ENCODE measurements at places on chromosomes 5 and 9.

DNA sequence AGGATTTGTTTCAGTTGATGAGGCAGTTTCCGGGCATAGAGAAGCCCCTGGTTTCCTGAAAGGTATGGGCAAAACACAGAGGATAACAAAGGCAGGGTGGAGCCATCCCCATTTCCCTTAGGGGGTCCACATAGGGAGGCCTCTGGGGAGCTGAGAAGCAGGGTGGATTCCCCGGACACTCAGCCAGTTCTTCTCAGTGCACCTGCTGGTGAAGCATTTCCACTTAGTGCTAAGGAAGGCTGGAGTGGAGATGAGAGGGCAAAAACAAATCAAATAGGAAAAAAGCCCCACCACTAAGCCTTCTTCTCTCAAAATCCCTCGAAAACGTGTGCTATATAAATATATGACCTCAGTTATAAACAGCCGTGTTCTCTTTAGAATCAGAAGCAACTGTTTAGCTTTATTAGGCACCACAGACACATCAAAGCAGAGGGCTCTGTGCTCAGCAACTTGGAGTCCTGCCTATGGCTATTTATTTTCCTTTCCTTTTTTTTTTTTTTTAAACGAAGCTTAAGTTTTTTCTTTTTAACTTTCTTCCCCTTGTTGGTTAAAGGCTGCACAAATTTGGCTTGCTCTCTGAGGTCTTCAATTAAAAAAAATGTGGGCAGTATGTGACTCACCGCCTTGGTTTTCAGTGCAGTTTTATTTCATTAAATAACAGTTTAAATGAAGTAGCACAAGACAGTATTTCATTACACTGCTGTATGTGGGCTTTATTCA, 67.7 kb downstream of the PRDM6 start:
- DNase-seq: no peak

- no peak for DNase-seq
Observed at GRCh38 chr5:94431696-94432095, 186.7 kb downstream of the KIAA0825 start.

DNA sequence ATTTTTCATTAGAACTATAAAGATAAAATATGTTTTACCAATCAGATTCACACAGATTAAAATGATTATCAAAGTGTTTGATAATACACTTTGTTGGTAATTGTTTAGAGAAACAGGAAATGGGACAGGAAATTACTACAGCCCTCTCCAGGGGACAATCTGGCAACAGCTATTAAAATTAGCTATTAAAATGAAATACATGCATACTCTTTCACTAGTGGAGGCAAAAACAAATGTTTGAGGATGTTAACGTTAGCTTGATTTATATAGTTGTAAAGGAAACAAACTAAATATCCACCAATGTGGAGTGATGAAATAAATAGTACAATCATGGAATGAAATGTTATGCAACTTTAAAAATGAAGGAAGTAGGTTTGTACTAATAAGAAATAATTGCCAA, 53.7 kb downstream of the TARS1 start:
- no peak for DNase-seq

- DNase-seq: no peak
Observed at GRCh38 chr5:98524773-98525172, 248.7 kb upstream of the RGMB start.

- DNase-seq: no peak
Observed at GRCh38 chr9:19397845-19398244, 11.0 kb upstream of the ACER2 start.

DNA sequence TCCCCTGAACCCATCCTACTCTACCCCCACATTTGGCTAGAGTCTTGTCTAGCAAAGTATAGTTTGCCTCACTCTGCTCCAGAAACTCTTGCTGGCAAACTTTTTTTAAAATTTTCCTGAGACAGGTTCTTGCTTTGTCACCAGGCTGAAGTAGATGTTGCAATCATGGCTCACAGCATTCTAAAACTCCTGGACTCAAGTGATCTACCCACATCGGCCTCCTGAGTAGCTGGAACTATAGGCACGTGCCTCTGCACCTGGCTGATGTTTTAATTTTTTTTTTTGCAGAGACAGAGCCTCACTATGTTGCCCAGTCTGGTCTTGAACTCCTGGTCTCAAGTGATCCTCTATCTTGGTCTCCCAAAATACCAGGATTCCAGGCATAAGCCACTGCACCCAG, 175.8 kb upstream of the FBXL17 start:
- no peak for DNase-seq

GRCh38 chr5:94815313-94816039, 197.0 kb downstream of the SLF1 start:
- no peak for DNase-seq

GRCh38 chr5:149680810-149681221, 49.3 kb upstream of the PPARGC1B start:
- DNase-seq: peak; percentile 83

- no peak for DNase-seq
Observed at GRCh38 chr5:141632650-141633049, 4.0 kb downstream of the HDAC3 start.

DNA sequence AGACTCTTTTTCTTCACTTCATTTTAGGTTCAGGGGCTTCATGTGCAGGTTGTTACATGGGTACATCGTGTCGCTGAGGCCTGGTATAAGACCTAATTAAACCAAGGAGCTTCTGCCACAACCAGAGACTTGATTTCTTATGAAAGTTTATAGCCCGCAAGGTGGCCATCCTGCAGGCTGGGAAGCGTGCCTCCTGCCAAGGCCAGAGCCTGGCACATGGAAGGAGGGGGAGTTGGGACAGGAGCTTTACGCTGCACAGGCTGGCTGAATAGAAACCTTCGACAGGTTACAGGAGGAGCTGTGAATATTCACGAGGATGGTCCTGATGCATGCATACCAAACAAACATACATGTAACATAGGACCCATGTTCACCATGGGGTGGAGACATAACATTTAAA, 50.1 kb upstream of the SIMC1 start:
- no peak for DNase-seq

All from Kasumi-1 (cell line).